AG08396 (cell line): ENCODE measurements at places on chromosomes 1 and 21.

DNA sequence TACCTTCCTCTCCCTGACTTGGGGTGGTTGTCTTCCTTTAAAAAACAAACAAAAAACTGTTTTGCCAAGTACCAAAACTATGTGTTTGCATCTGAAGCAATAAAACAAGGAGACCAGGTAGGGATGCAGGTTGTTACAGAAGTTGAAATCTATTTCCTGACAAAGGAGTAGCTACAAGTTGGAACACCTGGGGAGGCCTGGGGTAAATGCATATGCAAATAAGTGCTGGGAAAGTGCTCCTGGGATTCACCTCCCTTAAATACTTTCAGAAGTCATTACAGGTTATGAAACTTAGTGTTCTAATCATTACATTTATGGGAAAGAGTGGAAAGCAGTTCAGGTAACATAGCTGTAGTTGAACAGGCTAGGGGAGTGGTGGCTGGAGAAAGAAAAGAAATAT lies 1.9 kb upstream of the TSNAX start:
- DNase-seq = no peak

DNA sequence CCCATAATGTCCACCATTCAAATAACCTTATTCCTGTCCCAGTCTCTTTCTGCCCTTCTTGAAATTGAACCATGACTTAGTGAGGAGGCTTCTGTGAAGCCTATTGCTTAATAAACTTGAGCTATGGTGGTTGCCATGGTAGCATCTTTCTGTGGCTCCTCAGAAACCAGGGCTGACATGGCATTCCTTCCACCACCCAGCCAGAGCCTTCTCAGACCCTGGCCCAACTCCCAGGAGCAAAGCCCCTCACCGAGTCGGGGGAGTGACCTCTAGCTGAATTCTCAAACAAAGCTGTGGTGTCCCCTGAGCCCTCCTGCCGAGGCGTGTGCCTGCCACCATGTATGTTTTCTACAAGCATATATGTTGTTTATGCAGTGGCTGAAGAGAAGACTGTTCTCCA lies 259.1 kb downstream of the CACNA1E start:
- DNase-seq = no peak

DNA sequence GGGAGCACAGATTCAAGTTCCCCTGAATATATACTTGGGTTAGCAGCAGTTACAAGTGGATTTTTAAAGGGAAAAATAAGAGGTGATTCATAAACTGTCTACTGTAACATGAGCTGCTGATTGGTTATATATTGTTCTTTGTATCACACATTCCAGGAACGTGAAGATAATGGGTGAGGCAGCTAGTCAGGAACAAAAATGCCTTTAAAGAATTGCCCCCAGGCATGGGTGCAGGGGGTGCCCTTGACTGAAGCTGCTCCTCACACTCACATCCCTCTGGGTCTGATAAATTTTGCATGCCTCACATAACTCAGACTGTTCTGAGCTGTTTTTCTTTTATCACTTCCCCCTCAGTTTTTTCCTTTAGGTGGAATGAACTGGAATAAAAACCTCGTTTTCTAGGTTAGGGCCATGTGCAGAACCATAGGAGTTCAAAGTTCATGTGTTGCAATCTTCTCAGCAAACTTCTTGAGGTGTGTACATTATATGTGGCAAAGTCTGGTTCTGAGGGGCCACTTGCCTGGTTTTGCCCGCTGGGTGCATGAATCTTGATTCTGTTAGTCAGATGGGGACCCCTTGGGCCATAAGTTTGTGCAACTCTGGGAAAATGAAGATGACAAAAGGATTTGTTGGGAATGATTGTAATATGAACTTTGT lies 21.1 kb downstream of the TBX19 start:
- peak; percentile 37 for DNase-seq

DNA sequence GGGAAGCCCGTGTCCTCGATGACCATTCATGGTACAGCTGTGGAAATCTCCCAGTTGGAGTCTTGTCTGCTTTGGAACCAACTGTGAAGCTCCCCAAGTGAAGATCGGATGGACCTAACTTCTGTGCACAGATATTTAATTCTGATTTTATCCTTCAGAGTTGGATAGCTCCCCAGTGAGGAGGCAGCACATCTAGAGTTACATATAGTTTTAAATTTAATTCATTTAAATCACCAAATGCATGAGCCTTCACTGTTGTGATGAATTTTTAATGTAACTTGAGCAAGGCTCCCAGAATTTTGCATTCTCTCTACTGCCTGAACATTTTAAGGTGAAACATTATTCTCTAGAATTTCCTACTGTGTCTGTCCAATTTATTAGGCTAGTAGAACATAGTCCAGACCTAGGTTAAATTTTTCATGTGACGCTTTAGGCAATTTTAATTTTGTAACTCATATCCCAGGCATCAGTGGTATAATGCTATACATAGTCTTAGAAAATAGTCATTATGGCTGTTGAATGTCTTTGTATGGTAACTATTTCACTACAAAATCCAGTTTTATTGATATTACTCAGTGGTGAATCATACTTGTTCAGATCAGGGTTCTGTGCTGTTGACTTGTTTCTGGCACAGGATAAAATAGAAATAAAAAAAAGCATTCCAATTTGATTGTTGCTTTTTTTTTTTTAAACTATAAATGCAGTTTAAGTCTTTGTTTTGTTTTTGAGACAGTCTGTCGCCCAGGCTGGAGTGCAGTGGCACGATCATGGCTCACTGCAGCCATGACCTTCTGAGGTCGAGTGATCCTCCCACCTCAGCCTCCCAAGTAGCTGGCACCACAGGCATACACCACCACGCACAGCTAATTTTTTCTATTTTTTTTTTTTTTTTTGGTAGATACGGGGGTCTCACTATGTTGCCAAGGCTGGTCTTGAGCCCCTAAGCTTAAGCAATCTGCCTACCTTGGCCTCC lies 66.9 kb downstream of the PRDM2 start:
- DNase-seq = peak; percentile 68

GRCh38 chr1:6298940-6299465 lies 38.1 kb upstream of the GPR153 start:
- DNase-seq = no peak

DNA sequence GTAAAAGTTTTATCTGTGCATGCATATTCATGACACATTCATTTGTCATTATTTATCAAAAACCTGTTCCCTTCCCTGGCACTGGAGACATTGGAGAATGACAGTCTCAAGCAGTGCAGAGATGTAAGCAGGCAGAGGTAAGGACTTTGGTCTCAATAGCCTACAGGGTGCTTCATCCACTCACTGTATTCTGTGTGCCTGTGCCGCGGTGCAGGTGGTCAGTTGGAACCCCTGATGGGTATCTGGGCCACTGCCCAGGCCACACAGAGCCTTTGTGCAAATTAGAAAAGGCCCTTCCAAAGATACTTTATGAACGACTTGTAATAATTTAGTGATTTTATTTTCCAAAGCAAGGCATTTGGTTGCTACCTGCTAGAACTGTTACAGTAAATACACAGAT lies 44.0 kb downstream of the CDC42 start:
- no peak for DNase-seq

DNA sequence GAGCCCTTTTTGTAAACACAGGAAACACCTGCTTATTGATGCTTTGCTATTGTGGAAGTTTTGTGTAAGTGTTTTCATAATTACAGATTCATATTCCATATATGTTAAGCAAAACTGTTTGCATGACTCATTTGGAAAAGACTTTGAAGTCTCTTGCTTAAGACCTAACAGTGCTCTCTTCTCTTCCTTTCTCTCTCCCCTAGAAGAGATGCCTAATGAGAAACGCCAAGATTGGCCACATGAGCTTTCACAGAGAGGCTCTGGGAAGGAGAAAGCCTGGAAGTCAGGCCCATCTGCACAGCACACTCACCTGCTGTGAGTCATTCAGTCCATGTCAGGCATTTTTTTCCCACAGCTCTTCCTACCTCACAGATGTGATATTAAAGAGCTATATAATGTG lies 101.6 kb upstream of the PALMD start:
- no peak for DNase-seq

DNA sequence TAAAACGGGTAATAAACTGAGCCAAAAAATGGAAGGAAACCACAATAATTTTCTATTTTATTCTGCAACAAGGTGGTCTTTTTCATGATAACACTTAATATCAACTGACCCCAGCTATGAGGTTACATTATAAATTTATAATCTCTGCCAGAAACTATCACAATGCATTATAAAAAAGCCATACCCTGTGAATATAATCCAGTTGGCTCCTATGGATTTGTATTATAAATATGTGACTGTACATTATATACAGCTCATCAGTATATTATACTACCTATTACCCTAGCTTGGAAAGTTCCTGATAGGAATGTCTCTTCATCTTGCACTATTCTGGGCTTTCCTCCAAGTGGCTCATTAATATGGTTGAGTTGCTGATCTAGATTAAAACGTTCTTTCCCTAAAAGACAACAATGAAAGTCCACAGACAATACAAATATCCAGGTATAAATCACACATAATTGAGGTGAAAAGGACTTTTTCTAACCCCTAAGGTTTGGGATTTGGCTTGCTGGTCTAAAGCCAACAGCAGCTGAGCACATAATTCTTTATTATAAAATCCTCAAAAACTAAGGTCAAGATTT lies 487.7 kb downstream of the TTLL7 start:
- DNase-seq = no peak
